ENCODE measurements at places on chromosomes 4 and X. TPM values are rescaled to one million over a fixed set of nuclear protein-coding genes. Genes with fewer than 3 reads are reported as not detected.

Gene RPL39
- polyA plus RNA-seq = 2,897 TPM

Gene GNPDA2
- polyA plus RNA-seq = 25.1 TPM

Gene RGN
- polyA plus RNA-seq = 2.2 TPM

DNA sequence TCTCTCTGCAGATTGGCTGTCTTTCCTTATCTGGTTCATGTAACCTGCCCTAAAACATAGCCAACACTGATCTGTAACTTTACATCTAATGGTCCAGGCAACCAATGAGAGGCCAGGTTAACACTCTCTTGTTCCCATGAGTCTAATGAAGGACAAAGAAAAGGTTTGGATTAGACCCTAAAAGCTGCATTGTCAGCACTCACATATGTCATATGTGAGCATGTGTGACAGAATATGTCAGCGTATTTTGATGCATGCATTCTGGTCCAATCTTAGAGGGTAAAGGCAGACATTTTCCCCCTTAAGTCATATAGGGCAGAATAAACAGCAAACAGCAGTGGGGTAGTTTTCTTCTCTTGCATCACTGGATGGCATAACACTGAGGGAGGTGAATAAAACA, 3.7 kb downstream of the NDST3 start:
- DNase-seq = no peak

- DNase-seq = no peak
Measured at GRCh38 chr4:119116925-119117900, 18.4 kb upstream of the MYOZ2 start.
